ENCODE measurements at places on chromosomes 13 and 19.

DNA sequence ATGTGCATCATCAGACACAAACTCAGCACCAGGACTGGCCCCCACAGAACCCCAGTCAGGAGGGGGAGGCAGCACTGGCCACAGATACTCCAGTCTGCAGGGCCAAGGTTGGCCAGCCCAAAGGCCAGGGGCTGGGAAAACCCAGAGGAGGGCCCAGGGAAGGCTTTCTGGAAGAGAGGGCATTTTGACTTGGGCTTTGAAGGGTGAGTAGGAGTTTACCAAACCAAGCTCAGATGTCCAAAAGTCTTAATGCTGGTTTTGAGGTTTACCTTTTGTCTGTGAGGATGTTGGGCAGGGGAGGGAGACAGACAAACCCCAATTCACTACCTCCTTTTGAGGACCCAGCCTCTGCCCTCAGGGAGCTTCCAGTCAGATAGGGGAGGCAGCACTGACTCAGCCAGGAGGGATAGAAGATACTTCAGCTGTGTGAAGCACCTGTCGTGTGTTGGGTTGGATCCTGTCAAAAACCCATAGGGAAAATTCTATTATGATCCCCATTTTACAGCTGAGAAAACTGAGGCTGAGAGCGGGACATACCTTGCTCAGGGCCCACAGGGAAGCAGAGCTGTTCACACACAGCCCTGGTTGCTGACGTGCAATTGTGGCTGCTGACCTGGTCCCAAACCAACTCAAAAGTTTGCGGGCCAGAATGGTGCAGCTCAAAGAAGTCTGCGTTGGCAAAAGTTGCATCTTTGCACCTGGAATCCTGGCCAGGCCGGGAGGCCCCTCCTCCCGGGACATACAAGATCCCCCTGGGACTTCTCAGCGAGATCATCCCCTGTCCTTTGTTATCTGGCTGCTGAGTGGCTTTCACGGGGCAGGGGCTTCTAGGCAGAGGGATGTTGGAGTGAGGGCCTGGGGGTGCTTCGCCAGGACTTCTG lies 13.1 kb downstream of the CILP2 start:
- DNase-seq: no peak

GRCh38 chr19:44747739-44748425 lies 626 bp upstream of the BCL3 start:
- no peak for DNase-seq

GRCh38 chr13:97539651-97540610 lies 106.0 kb downstream of the RAP2A start:
- DNase-seq: no peak

DNA sequence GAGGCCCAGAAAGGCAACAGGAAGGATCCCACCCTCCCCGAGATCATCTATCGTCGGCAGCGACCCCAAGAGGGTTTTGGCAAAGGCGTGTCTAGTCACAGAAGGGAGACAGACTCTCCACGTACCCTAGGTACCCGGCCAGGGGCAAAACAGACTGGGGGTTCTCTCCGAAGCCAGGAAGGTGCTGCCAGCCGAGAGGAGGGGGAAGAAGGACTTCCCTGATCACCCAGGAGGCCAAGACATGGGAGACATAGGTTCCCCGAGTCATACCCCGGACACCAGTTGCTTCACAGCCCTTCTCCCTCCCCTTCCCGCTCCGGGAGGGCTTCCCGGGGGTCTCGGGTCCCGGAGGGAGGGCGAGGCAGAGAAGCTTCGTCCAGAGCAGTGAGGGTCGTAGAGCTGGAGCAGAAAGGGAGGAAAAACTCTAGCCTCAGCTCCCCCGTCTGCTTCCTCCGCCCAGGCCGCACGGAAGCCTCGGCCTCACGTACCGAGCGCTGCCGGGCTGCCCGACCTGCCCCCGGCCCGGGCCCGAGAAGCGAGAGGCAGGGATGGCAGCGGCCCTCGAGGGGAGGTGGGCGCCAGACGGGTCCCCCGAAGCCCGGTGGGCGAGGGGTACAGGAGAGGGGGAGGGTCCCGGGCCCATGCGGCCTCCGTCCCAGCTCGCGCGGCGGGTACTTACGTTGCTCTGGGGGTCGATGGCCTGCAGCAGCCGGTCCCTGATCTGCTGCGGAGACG lies 644 bp downstream of the MED26 start:
- no peak for DNase-seq

GRCh38 chr19:18480006-18480691 lies 41.7 kb downstream of the ELL start:
- peak; percentile 22 for DNase-seq

DNA sequence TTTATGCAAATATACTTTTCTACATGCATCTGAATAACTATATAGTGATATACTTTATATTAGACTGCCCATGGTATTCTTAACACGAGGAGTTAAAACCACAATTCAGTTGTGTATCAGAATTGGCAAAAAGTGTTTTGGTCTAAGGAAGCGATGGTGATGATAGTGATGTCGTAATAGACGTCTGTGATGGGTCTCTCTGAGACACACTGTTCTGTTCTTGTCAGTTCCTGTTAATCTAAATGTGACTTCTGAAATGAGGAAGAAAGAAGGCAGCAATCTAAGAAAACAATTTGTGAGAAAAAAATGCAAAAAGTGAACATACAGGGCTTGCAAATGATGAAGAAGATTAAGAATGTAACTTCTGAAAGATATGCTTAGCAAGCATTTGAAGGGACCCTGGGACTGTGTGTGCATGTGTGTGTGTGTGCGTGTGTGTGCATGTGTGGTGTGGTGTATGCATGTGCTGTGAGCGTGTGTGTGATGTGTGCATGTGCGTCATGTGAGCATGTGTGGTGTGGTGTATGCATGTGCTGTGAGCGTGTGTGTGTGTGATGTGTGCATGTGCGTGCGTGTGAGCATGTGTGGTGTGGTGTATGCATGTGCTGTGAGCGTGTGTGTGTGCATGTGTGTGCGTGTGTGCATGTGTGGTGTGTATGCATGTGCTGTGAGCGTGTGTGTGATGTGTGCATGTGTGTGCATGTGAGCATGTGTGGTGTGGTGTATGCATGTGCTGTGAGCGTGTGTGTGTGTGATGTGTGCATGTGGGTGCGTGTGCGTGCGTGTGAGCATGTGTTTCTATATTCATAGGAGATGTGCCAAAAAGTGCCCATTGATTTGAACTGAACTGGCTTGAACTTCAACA lies 131.8 kb downstream of the IRS2 start:
- DNase-seq: no peak

DNA sequence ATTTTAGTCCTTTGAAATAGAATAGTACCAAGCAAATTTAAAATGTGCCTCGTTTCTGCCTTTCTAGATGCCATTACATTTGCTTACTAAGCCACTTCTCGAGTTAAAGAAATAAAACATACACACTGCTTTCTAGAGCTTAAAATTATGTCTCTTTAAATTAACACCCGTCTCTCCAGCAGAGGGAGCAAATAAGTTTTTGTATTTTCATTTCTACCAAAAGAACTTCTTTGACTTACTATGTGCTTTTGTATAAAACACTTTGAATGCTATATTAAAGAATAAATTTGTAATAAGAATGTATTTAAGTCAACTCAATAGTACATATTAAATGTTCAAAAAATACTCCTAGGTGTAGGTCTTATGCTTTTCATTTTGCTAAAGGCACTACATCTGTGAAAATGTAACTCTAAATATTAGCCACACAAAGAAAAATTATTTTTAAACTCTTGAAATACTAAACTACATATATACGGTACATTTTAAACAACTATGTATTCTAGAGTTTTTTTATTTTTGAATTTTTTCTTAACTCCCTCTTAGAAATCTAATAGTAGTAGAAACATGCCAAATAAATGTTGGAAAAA lies 269.3 kb upstream of the MIR17HG start:
- no peak for DNase-seq

DNA sequence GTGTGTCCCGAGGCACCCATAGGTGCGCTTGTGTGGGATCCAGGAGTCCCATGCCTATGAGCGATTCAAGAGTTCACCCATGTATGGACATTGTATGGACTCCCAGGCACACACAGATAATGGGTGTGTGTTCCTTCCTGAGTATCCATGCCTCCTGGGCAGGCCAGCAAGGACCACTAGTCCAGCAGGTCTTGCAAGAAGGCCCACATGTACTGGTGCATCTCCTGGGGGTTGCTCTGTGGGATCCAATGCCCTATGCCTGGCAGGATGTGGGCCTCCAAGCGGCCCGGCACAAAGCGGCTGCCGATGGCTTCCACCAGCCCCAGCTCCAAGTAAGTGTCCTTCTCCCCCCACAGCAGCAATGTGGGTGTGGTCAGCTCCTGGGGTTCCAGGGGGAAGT lies 5.0 kb downstream of the EPHX3 start:
- no peak for DNase-seq

- no peak for DNase-seq
Observed at GRCh38 chr13:83153848-83154247, 728.4 kb downstream of the SLITRK1 start.

DNA sequence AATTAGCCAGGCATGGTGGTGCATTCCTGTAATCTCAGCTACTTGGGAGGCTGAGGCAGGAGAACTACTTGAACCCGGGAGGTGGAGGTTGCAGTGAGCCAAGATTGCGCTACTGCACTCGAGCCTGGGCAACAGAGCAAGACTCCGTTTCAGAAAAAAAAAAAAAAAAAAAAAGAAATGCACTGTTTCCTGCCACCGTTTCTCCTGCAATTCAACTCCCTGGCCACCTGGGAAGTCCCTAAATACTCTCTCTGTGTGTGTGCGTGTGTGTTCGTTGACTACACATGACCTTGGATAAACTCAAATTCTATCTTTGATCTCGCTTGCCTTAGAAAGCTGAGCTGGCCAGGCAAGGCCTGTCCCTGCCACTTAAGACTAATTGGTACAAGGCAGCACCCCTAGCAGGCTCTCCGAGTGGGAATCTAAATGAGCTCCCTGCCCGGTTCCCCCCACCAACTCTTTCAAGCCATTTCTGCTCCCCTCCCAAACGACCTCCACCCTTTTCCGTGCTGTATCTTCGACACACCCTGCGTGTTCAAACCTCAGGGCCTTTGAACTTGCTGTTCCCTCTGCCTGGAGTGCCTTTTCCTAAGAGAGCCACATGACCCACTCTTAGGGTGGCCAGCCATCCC lies 5.2 kb upstream of the BCAT2 start:
- DNase-seq: peak; percentile 74

DNA sequence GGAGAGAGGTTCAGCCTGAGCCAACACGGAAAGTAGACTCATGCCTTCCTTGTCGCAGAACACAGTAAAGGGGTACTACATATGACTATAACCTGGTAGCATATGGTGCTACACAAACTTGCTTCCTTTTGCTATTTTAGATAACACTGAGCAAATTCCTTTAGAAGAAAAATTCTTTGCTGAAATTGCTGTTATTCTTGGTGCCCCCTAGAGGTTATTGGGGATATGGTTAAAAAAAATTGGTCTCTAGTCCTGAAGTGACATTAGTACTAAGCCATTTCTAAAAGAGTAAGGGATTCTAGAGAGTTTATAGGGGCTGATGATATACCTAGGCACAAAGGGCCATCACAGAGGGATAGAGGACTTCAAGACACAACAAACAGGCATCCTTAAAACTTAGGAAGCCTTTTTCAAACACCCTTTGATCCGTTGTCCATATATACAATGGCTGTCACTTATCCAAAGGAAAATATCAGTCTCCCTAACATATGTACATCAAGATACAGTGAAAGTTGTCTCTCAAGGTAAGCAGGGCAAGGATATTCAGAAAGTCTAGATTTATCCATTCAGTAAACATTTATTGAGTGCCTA lies 13.9 kb upstream of the HS6ST3 start:
- no peak for DNase-seq

DNA sequence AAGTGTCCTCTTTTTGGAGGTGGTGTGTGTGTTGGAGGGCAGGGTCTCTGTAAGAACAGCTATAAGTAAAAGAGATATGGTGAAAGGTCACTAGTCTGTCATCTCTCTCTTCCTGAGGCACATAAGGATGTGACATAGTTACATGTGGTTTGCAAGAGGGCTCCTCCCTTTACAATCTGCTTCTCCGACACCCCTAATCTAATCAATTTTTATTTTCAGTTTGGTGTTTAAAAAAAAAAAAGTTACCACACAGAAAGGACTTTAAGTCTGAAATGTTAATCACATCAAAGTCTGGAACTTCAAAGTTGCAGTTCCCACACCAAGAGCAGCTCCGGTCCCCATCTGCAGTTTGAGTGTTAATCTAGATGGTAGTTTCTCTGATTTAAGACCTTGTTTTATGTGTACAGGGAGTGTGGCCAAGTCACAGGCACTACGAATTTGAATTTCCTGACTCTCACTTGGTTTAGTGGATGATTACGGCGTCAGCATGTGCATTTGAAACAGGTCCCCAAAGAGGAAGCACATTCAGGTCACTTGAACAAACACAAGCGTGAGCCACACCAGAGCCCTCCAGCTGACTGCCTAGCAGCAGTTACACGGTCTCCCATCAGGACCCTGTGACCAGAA lies 53.1 kb downstream of the FOXO1 start:
- DNase-seq: peak; percentile 36

DNA sequence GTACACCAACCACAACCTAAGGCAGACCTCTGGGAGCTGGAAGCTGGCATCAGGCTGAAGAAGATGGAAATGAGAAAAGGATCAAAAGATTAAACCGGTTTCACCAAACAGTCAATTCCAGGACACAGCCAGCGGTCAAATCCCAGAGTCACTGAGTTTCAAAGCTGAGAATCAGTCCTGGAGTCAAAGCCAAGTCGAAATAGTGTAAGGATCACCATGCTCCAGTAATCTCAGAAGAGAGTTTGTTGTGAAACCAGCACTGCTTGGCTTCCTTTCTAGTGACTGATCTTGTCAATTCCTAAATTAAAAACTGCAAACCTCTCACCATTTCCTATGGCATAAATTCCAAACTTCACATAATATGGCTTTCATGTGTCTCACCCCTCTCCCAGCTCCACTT lies 198.8 kb downstream of the GPC6 start:
- DNase-seq: no peak

DNA sequence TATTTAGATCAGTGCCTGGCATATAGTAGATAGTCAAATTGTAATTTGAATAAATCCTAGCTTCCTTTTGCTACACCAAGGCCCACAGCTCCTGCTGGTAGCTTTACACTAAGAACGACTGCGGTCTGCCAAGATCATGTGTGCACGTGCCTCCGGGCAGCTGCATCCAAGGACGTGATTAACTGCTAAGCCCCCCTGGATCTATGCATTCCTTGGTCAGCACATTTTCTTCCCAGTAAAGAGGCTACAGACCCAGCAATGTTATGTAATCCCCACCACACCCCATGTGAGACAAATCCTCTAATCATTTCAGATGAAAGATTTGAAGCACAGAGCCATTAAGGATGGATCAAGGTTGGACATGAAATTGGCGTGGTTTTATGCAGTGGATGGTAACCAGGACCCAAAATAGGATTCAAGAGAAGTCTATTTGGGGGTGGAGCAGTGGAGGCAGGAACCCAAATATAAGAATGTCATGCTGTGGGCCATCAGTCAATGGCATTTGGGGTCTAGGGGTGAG lies 65.2 kb upstream of the PEG3 start:
- no peak for DNase-seq

DNA sequence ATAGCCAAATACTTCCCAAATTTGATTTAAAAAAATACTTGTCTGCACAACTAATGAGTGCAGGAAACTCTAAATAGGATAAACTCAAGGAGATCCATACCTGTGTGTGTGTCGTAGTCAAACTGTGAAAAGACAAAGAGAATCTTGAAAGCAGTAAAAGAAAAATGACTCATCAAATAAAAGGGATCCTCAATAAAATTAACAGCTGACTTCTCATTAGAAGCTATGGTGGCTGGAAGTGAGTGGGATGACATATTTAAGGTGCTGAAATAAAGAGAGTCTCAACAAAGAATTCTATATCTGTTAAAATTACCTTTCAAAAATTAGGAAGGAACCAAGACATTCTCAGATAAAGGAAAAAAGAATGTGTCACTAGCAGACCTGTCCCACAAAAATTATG lies 13.7 kb downstream of the RNASEH2B start:
- DNase-seq: no peak

- no peak for DNase-seq
Observed at GRCh38 chr19:28170066-28170465, 1042.9 kb downstream of the UQCRFS1 start.

Measured in CD4-positive, alpha-beta T cell (primary cell).